ENCODE measurements at places on chromosomes 1 and 21.

- DNase-seq: no peak
Measured at GRCh38 chr1:196308176-196308575, 300.1 kb downstream of the KCNT2 start.

DNA sequence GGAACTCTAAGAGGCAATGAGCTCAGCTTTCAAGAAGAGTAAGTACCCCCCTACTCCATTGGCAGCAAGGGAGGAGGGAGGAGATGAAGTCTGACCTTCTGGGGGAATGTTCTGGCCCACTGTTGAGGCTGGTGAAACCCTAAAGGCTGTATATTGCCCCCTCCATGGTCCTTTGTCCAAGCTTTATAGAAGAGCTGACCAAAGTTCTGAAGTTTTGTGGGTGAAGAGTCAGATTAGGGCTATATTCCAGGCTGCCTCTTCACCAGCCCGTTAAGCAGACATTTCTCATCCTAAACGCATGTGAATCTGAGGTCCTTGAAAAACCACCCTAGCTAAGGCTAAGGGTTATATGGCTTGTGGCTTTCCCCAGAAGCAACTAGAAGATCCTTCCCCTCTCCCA is 1.4 kb downstream of the C1orf94 start:
- no peak for DNase-seq

- DNase-seq: no peak
Measured at GRCh38 chr21:42156690-42157605, 62.0 kb upstream of the ABCG1 start.

DNA sequence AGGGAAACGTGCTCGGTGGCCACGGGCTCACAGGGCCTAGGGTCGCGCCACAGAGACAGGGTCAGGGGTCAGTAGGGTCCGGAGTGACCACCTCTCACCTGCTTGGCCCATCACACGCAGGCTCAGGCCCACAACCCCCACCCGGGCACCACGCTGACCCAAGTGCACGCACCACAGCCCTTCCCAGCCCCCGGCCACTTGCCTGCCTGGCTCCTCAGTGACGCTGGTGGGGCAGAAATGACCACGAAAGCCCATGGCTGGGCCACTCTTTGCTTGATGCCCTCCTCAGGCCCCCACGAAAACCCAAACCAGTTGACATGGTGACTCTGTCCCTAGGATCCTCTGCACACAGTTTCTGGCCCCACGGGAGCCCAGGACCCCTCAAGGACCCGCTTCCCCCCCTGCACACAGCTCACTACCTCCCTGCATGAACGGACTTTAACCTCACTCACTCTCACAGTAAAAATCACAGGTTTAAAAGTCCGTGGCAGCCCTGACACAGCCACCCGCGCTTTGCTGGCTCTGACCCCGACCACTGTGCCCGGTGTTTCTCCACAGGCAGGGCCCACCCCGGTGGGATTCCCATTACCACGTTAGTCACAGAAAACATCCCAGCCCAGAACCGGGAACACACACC is 20.7 kb downstream of the NADK start:
- no peak for DNase-seq

- no peak for DNase-seq
Measured at GRCh38 chr1:184622136-184622823, 132.4 kb downstream of the EDEM3 start.

- DNase-seq: no peak
Measured at GRCh38 chr1:28197682-28198415, 21.4 kb upstream of the PTAFR start.

DNA sequence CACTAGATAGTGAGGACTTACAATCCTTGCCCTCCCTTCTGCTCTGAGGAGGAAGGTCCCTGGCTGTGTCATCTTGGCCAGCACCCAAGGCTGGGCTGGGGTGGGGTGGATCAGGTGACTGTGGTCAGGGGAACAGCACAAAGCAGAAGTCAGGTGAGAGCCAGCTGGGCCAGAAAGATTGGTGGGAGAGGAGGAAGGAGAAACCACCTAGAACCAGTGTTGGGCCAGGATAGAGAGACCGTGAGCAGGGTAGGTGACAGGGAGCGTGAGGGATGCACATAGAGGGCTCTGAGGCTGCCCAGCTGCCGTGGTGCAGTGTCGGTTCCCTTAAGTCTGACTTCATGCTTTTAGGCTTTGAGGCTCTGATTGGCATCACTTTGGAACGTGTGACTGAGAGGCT is 22.7 kb downstream of the NCF2 start:
- DNase-seq: no peak

DNA sequence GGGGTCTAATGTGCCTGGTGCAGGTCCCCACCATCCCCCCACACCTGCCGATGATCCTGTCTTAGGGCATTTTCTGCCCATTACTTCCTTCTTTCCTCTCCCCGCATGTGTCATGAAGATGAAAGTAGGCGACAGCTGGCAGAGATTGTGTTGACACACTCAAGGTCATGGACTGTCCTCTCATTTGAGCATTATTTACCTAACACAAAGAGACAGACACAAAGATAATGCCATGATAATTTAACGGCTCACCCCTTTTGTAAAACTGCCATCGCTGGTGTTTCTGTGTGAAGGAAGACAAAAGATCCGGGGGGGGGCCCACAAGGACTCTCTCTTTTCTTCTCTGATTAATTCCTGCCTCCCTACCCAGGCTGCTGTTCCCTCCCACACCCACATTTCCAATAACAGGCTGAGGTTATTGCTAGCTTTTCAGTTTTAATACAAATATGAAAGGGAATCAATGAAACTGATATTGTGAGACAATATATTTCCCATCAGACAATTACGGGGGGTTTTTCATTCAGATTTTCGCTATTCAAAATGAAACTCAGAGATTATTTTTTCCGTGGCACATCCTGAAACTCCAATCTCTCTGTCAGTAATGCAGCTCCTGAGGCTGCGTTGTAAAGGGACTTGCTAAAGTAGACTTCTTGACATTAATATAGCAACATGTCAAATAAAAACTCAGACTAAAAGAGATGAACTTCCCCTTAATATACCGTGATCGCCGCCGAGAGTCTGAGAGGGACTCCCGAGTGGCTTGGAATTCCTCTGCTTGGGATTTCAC is 561.1 kb downstream of the NPHP4 start:
- no peak for DNase-seq

DNA sequence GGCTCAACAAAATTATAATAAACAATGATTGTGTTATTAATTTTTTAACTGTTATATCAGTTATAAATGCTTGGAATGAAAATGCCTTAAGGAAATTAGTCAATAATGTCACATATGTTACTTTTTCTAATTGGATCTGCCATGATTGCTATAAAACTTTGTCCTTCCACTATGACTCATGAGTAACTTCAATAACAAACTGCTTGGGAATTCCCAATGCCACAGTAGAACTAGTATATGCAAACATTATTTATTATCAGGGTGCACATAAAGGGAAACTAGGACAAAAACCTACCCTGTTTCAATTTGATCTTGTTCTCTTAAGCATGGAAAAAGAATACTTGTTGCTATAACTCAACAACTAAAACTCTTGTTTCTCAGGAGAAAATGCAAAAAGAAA is 59.1 kb upstream of the PDC start:
- no peak for DNase-seq

DNA sequence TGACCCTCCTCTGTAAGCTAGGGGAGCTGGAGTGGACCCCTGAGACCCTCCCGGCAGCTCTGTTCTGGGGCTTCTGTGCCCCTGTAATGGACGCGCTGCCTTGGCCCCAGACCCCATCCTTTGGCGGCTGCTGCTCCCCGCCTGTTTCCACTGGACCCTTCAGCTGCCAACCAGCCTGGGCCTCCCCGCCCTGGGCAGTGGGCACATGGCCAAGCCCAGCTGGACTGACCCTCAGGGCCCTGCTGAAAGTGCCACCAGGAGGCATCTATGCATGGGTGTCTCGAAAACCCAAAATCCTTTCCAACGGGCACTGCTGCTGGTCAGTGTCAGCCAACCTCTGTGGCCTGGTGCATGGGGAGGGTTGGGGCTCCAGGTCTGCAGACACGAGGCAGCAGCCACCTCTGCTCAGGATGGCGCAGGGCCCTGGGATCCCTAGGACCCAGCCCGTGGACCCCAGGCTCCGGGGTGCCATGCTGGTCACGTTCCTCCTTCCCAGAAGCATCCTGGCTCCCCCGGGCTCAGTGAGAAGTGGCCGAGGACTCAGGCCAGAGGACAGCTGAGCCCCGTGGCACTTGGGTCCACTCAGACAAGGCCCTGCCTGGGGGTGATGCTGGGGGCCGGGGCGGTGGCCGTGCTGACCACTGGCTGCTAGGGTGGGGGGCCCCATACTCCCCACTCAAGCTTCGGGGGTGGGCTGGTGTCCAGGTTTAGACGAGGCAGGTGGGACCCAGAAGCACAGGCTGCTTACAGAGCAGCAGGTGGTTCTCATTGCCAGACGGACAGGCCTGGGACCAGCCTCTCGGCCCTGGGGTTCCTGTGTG is 46.9 kb downstream of the SLX9 start:
- no peak for DNase-seq

- no peak for DNase-seq
Measured at GRCh38 chr1:48251821-48252220, 29.3 kb downstream of the SLC5A9 start.

DNA sequence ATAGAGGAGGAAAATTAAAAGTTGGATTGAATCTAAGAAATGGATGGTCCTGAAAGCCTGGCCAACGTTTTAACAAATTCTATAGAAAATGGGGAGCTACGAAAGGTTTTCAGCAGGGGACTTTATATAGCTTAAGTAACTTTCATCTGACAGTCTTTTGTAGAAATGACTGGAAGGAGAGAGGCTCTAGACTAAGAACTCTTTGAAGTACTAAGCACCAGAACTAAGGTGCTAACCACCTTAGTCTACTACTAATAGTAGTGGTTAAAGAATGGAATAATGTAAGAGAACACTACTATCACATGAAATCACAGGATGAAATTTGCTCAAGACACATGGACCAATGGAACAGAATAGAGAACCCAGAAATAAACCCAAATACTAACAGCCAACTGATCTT is 126.1 kb downstream of the DENND1B start:
- no peak for DNase-seq

DNA sequence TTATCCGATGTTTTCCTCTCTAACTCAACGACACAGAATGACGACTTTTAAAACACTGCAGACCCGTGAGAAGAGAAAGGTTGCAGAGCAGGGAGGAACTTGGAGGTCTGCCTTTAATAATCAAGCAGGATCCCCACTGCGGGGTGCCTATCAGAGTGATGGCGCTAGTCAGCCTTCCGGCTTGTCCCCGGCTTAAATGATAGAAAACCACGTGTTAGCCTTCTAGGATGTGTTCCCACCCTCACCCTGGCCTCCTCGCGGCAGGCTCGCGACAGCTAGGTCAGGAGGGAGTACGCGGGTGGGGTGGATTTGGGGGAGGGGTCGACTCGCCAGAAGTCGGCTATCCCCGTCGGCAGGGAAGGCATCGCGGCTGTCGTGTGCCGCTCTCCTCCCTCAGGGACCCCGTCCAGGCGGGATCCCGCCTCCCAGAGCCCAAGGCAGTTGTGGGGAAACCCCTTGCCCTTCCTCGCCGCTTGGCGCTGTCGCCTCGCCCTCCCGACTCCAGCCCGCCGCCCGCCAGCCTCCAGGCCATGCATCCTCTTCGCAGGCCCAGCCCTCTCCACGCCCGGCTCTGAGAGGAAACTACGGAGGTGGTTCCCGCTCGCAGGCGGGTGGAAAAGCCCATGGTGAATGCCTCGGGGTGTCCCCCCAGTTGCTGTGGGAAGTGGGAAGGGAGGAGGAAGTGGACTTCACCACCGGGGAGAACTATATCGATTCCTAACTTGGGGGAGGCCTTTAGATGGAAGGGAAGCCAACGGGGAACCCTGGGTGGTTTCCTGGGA is 1.1 kb upstream of the SMG7 start:
- DNase-seq: peak; percentile 83

GRCh38 chr1:218388591-218388990 is 43.5 kb downstream of the TGFB2 start:
- no peak for DNase-seq

DNA sequence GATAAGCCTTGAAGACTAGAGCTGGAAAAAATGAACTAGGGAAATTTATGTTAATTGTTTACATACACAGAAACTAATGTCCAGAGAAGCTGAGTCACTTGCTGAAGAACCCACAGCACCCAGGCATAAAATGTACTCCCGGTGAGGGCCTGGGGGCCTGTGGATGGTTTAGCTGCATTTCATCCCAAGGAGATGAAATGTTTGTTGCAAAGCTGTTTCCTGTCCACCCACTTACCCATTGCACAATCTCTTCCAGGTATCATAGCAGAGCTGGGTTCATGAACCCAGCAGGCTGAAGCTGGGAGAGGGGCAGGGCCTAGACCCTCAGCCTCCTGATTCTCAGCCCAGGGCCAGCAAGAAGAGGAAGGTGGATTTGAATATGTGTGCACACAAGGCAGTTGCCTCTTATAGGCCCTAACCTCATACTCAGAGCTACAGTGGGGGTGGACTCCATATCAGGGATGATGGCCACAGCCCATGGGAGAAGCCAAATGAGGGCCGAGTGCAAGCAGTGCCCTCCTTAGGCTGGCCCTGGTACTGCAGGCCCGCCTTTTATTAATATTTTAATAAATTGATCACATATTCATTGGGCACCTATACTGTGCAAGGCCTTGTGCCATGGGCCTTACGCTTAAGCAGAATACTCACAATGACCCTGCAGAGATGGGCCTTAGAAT is 110.8 kb downstream of the LACTBL1 start:
- DNase-seq: no peak

GRCh38 chr1:40848530-40849189 is 13.5 kb downstream of the CITED4 start:
- no peak for DNase-seq

GRCh38 chr1:65189576-65190115 is 41.6 kb downstream of the AK4 start:
- DNase-seq: no peak

DNA sequence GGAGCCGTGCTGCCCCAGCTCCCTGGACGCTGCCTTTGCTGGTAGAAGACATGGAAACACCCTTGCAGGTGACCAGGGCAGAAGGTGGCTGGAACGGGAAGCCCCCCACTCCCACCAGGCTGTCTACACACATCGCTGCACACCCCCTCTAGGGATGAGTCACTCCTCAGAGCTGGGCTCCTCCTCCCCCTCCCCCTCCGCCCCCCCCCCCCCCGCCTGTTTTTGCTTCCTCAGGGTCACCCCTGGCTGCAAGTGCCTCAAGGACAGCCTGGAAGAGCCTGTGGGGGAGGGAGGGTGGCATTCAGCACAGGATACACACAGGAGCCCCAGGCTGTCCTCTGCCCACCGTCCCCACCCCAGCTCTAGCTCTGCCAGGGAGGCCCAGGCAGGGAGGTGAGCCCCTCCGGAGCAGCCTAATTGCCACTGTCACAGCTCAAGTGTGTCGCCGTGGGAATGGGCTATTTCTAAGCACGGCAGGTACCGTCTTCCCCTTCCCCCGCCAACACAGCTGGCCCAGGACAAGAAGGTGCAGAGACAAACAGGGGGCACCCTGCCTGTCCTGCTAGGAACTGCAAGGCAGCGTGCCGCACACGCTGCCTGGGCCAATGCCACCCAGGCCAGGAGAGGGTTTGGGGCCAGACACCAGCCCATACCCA is 2.5 kb downstream of the FNDC10 start:
- DNase-seq: no peak

DNA sequence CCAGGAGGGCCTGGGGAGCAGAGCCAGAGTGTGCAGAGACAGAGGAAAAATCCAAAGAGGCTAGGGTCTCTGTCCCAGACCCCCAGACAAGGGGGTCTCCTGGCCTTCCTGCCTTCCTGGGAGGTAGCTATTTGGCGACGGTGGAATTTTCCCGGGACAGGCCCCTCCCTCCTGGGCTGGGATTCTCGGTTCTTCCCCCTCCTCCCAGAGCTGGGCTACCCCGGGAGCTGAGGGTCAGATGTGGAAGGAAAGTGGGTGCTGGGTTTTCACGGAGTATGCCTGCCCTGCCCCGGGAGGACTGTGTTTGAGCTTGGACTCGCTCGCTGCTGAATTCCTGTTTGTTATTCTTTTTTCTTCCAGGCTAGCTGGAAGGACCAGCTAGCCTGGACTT is 759 bp downstream of the AMPD2 start:
- no peak for DNase-seq

GRCh38 chr1:46687093-46687659 is 15.5 kb downstream of the TEX38 start:
- no peak for DNase-seq
